HuH-7 (cell line): ENCODE measurements at places on chromosomes 4 and X.
A peak's percentile ranks its signal among the peaks of the same experiment; 100 is the strongest.

DNA sequence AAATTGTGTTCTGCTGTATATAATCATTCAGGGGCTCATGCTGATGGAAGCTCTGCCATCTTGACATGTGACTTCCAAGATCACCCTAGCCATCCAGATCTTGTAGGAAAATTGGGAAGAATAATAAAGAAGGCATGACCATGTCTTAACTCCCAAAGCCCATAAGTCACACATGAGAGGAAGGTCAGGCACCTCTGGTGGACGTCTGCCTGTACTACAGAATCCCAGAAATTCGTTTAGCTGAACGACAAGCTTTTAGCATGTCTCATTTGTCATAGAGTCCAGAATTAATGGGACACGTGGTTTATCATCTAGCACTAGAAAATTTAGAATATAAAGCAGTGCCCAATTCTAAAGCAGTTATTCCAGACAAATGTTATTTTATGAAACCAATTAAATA, 212.7 kb downstream of the CENPC start:
- DNase-seq: peak; percentile 5

- DNase-seq: no peak
These were observed 30.2 kb upstream of the NKRF start for GRCh38 chrX:119636419-119636818.

DNA sequence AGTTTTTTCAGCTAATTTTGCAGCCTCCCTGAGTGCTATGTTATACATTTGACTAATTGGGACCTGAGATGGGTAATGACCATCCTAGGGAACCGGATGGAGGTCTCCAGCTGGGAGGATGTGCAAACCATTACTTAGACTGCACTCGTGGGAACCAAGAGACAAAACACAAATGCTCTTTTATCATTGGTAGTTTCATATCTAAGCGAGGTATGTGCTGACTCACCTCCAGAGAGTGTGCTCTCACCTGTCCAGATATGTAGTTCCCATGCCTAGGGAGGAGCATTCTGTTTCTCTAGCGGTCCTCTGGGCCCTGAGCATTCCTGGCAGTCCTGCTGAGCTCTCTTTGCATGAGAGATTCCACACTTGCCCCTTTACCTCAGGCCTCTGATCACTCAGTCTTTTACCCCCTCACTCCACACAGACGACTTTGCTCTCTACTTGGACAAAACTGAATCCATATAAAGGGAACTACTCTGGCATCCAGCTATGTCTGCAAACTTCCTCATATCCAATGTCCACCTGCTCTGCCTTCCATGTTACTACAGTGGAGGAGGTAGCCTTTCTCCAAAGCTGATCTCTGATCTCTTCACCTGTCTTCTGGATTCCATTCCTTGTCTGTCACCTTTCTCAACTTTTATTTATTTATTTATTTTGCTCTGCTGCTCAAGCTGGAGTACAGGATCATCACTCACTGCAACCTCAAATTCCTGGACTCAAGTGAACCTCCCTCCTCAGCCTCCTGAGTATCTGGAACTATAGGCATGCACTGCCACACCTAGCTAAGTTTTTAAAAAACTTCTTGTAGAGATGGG, 88.4 kb downstream of the LRP2BP start:
- no peak for DNase-seq

- no peak for DNase-seq
These were observed 279.0 kb upstream of the TACR3 start for GRCh38 chr4:103998756-103999155.

DNA sequence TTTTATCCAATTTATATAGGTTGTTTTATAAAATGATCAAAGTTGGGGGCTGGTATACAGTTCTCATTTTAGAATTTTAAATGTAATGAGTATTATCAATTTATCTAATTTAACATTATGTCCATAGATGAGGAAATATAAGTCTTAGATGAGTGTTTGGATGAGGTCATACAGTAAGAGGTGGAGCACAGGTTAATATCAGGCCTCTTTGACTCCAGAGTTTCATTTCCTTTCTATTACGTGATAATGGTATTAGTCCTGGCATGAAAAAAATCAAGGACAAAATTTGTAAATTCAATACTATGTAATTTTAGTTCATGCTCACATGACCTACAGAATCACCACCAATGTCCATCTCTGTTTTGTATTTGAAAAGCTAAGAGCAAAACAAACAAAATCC, 269.8 kb downstream of the FSTL5 start:
- DNase-seq: no peak

- DNase-seq: no peak
These were observed 80.9 kb downstream of the CLDN34 start for GRCh38 chrX:10048076-10048475.

- DNase-seq: no peak
These were observed 38.3 kb upstream of the LGI2 start for GRCh38 chr4:25069014-25069413.
